ENCODE measurements at places on chromosomes 3 and 15.

GRCh38 chr3:4820296-4821121 lies 158.7 kb upstream of the BHLHE40 start:
- no peak for DNase-seq

- no peak for DNase-seq
These were observed 20.2 kb upstream of the MITF start for GRCh38 chr3:69718866-69719586.

DNA sequence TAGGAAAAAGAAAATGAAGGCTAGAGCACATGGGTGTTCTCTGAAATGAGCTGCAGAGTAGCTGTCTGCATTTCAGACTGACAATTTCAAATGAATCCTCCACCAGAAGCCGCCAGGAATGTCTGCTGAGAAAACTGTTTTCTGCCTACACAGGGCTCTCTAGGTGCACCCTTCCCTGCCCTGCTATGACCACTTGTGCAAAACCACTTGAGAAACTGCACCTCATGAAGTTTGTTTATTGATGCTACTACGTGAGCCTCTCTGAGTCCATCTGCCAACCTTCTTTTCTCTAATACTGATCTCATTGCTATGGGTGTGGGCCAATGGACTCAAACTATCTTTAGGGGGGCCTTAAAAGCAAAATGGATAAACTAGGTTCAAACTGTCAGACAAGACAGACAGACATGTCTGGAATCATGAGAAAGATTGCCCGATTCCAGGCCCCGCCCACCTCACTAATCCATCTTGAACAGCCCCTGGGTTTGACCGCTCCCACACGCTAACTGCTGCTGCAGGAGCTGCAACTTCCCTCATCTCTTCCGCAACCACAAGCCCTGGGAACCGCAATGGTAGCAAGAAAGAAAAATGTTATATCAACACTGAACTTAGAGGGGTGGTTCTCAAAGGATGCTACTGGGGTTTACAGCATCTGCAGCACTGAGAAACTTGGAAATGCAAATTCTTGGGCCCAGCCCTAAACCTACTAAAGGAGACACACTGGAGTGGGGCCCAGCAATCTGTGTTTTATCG lies 9.0 kb upstream of the CD47 start:
- DNase-seq: no peak

DNA sequence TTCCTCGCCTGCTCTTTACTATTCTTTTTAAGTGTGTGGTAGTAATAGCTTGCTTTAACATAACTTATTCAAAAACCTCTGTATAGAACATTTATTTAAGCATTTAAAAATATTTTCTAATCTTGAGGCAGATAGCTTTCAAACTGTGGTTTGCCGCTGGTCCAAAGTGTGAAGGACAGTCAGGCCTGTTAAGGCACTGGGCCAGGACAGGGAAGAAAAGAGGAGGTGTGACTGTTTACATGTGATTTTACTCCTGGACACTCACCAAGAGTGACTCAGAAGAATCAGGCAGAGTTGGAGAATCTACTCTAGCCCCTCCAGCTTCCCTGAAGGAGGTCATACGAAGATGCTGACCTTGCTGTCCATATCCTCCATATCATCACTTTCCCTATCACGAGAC lies 44.7 kb downstream of the CEP152 start:
- DNase-seq: no peak

DNA sequence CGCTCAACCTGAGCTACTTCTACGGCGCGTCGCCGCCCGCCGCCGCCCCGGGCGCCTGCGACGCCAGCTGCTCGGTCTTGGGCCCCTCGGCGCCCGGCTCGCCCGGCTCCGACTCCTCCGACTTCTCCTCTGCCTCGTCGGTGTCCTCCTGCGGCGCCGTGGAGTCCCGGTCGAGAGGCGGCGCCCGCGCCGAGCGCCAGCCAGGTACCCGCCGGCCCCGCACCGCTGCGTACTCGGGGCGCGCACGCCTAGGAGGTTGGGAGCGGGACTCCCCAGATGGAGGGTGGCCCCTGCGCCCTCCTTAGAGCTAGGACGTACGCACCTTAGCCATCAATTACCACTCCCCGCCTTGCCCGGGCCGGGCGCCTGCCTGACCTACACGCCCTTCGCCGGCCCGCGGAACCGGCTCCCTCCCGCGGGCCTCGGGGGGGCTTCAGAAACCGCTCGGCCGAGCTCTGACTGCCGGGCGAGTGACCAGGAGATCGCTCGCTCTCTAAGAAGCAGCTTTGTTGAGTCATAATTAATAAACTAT lies 466 bp downstream of the NFKBIZ start:
- DNase-seq: no peak

DNA sequence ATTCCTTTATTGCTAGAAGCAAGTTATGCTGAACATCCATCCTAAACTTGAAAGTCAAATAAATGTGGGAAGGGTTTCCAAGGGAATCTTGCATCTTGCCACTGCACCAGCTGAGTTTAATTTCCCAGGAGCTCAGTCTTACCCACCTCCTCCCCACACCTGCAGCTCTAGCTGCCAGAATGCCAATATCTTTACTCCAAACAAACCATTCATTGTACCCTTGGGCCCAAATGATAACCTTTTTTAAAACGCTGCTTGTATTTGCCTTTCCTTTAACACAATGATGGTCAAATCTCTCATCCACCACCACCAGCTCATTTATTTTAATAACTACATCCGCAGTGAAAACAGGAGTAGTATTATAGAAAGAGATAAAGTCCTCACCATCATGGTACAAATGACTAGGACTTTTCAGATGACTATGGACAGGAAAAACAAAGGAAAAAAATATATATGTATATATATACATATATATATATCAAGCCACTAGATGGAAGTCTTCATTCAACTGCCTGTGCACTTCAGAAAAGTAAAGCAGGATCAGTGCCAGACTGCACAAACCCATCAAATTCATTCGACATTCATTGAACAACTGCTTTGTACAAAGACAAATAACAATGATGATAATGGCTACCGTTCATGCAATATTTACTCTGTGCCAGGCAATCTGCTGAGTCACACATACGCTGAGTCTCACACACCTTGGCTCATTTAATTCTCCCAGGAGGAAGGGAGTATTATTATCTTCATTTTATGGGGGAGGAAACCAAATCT lies 44.0 kb downstream of the BFSP2 start:
- no peak for DNase-seq

- no peak for DNase-seq
These were observed 158.1 kb upstream of the ZNF385D start for GRCh38 chr3:21909096-21909495.

- no peak for DNase-seq
These were observed 7.4 kb downstream of the ZXDC start for GRCh38 chr3:126468028-126468891.

DNA sequence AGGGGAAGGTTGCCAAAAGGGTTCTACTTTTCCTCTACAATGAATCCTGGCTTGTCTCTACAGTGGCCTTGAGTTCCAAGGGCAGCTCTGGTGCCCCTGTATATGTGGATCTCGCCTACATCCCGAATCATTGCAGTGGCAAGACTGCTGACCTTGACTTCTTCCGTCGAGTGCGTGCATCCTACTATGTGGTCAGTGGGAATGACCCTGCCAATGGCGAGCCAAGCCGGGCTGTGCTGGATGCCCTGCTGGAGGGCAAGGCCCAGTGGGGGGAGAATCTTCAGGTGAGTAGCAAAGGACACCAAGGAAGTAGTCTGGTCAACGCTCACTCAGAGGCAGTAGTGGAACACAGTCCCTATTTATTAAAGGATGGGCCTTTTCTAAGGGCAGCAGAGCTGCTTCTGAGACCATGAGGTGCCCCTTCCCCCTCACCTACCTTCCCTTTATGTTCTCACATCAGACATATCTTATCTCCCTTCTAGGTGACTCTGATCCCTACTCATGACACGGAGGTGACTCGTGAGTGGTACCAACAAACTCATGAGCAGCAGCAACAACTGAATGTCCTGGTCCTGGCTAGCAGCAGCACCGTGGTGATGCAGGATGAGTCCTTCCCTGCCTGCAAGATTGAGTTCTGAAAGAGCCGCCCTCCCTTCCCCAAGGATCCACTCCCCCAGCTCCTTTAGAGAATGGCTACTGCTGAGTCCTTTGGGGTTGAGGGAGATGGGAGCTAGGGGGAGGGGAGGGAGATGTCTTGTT lies 12.4 kb downstream of the MAP1A start:
- DNase-seq: no peak

- no peak for DNase-seq
These were observed 169.5 kb downstream of the ATP10A start for GRCh38 chr15:25693321-25694238.

DNA sequence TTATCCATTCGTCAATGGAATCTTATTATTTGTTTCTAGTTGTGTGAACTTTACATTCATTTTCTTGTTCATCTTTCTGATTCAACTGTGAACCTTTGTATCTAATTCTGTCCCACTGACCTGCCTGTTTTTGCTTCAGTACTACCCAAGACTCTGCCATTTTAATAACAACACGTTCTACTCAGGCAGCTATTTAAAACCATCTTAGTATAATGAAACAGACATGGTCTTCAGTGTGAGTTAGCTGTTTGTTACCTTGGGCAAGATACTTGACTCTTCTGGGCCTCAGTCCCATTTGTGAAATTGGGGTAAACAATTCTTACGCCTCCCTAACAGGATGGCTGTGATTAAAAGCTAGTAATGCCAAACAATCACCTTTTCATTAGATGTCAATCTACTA lies 1.6 kb downstream of the BTBD1 start:
- DNase-seq: no peak

- DNase-seq: no peak
These were observed 2.4 kb downstream of the RHO start for GRCh38 chr3:129530821-129531220.

DNA sequence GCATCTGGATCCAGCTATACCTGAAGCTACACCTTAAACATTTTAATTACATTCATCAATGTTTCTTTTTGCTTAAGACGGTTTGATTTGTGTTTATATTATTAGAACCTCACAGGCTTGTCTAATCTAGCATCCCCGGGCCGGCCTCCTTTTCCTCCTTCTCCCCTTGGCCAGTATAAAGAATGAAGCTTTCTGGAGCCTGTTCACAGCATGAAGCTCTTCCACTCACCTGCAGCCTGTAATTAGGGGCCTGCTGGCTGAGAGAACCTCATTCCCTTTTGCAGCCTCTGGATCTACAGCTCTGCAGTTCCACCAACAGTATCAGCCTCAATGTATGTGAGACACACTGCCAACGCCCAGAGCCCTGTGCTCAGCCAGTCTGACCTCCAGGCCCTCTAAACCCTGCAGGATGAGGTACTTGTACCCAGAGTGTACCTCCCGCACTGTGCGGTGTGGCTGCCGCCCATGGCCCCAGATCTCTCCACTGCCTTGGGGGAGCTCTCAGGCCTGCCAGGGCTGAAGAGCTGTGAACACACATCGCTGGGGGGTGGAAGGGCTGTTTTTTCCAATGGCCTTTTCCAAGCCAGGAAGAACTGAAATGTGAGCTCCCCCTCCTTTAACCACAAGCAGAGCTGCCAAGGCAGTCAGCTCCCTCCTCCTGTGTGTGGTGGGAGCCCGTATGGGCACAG lies 114.7 kb upstream of the ALDH1A3 start:
- DNase-seq: no peak

- no peak for DNase-seq
These were observed 79.2 kb downstream of the SRGAP3 start for GRCh38 chr3:9169956-9170850.

DNA sequence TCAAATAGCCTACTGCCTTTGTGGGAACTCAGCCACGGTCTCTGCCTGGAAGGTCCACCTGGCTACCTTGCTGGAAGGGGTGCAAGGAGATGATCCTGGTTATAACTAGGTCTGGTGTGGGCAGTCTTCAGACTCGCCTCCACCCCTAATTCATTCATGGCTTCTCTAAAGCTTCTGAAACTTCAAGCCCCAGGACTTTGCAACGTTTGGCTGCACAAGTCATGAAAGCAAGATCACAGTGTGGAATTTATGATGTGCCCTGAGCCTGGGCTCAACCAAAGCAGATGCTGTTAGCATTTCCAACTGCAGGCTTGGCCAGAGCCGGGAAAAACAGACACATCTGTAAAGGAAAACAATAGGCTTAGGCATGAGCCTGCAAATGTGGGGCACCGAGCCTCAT lies 200.4 kb upstream of the WNT5A start:
- no peak for DNase-seq

GRCh38 chr3:42708611-42709151 lies 6.1 kb upstream of the HHATL start:
- DNase-seq: peak; percentile 5

- no peak for DNase-seq
These were observed 548.3 kb downstream of the NLGN1 start for GRCh38 chr3:173945806-173946205.

- no peak for DNase-seq
These were observed 9.6 kb upstream of the TAGLN3 start for GRCh38 chr3:111989061-111989678.

DNA sequence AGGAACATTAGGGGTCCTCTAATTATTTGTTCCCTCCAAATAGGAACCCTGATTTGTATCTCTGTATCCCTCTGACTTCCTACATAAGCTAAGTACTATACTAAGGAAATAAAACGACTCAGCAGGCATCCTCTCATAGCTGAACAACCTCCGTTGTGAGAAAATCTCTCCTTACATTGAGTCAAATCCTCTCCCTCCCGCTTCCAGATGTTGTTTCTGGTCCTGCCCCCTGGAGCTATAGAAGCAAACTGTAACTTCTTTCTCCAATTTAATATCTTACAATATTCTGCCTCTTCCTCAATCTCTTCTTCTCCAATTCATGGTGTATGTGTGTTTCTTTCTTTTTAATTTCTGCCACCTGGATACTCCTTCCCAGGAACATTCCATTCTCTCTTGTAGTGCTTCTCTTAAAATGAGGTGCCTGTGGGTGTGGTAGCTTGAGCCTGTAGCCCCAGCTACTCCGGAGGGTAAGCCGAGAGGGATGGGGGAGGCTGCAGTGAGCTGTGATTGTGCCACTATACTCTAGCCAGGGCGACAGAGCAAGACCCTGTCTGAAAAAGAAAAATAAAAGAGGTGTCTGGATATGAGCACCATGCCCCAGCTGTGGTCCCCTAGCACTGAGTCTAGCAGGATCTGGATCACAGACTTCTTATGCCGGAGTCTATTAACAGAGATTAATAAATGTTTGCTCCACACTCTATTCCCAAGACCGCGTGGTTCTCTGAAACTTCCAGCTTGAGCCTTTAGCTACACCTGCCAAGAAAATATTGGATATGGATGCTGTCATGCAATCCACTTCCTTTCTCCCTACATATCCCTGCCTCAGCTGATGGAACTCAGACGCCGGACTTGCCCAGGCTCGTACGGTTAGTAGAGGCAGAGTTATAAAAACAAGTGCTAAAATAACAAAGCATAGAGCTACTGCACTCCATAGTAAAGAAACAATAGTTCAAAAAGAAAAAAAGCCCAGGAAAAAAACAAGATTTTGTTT lies 42.9 kb upstream of the NEO1 start:
- no peak for DNase-seq

GRCh38 chr3:25037049-25037547 lies 391.0 kb upstream of the RARB start:
- no peak for DNase-seq

- no peak for DNase-seq
These were observed 43.3 kb downstream of the TGFBR2 start for GRCh38 chr3:30649572-30650318.
